ENCODE measurements at places on chromosomes 5 and 9. TPM values are rescaled to one million over a fixed set of nuclear protein-coding genes. Genes with fewer than 3 reads are reported as not detected.

The SKP1 gene
- 311 TPM for total RNA-seq

The SLC1A1 gene
- 8.3 TPM for total RNA-seq

The CER1 gene
- total RNA-seq, result not detected

DNA sequence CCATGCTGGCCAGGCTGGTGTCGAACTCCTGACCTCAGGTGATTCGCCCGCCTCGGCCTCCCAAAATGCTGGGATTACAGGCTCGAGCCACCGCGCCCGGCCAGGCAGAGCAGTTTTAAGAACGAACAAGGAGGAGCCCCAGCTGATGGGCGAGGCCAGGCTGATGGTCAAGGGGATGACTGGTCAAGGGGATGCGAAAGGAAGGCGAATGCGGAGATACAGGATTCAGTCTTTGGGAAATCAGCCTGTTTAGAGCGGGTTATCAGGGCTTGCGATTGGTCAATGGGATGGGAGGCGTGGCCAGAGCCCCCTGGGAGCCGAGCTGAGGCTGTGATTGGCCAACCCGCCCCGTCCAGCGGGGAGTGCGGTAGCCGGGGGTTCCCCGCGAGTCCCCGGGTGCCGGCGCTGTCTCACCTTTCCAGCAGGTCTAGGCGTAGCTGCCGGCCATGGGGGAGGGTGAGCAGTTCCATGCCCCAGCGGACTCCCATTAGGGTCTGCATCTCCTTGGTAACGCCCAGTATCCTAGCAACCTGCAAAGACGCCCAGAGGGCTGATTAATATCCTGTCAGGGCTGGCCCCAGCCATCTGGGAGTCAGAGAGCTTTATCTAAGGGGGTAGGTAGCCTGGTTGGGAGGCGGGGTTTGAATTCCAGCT is 7.5 kb upstream of the TOR2A start:
- DNase-seq, result no peak

The SYK gene
- not detected for total RNA-seq
